ENCODE measurements at places on chromosomes 6 and 20. TPM values are rescaled to one million over a fixed set of nuclear protein-coding genes. Genes with fewer than 3 reads are reported as not detected.

Gene MRPL18
- total RNA-seq, result 63.7 TPM

Gene STMN3
- 83.4 TPM for total RNA-seq

Gene NKX2-2
- total RNA-seq, result not detected

Gene GRM1
- total RNA-seq, result 0.08 TPM

Gene TGM3
- total RNA-seq, result not detected

Gene CAPN11
- 0.83 TPM for total RNA-seq

Gene GSTA4
- 206 TPM for total RNA-seq

Gene TNFRSF6B
- 1.3 TPM for total RNA-seq
